Amniotic stem cell (primary cell): ENCODE measurements at places on chromosomes 5 and 9.

- DNase-seq = no peak
Measured at GRCh38 chr9:7342736-7343135, 456.8 kb downstream of the DMAC1 start.

DNA sequence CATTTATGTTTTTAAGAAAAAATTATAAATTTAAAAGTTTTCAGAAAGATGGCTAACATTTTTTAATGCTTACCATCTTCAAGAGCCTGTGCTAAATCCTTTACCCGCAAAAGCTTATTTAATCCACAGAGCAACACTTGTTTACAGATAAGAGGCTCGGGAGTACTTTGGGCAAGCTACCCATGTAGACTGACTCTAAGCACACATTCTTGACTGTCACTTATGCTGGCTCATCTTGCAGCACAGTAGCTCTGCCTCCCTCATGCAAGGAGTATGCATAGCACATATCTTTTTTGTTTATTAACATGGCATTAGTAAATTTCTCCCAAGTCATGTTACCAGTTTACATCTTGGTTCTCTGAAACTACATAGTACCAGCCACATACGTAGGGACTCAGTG, 14.7 kb downstream of the SH3RF2 start:
- no peak for DNase-seq

DNA sequence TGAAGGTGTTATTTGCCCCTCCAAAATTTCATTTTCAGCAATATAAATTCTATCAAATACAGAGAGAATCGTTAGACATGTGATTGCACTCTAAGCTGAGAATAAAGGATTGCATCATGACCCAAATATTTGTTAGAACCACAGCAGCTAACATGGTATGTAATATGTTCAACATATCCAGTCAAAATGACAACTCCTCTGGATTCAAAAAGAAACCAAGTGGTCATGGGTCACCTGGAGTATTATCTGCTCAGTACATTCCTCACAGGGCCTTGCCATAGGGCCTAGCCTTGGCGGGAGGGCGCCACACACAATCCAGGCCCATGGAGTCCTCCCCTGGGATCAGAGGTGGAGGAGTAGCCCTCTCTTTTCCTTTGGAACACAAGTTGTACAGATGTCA, 179.2 kb downstream of the HSD17B3 start:
- DNase-seq = no peak

DNA sequence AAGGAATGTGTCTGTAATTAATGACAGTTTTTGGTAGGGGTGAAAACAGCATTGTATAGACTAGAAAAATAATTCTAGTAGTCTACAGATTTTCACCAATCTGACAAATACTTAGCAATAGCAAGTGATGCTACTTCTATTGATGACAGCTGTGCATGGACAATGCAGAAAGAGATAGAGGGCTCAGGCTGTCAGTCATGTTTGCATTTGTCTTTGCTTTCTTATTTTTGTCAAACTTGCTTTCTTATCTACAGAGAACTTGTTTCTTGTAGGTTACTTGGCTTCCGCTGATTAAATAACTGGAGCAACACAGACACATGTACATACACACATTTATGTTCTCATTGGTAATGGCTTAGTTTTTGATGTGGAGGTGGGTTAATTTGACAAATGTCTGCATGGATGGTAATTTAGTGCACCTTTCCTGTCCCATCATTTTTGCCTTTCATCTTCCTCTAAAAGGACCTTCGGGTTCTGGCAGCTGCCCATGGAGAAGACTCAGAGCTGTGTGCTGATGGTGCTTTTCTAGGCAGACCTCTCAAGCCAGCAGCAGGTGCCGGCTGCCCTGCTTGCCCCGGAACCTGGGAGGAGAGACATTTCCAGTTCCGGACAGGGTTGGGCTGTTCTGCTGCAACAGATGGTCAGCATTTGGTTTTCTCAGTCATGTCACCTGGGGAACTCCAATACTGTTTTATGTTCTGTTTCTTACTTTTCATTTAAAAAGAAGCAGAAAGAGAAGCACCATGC, 28.8 kb downstream of the CAMK4 start:
- DNase-seq = no peak

DNA sequence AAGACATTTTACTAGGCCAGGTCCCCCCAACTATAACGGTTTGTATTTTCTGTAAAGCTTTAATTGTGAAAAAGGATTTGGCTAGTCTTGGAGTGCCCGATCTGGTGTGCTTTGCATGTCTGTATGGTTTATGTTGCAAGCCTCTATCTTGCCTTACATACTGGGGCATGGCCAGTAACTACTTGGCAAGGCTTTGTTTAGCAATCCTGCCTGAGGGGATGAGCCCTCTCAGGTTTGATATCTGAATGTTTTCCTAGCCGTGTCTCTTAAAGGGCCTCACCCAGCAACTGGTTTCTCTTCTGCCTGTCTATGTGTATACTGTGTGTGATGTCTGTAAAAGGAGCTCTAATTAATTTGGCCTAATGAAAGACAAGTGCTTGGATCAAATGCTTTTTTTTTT, 61.3 kb upstream of the SPINK5 start:
- DNase-seq = no peak

GRCh38 chr9:36731068-36731956, 158.6 kb downstream of the MELK start:
- no peak for DNase-seq

DNA sequence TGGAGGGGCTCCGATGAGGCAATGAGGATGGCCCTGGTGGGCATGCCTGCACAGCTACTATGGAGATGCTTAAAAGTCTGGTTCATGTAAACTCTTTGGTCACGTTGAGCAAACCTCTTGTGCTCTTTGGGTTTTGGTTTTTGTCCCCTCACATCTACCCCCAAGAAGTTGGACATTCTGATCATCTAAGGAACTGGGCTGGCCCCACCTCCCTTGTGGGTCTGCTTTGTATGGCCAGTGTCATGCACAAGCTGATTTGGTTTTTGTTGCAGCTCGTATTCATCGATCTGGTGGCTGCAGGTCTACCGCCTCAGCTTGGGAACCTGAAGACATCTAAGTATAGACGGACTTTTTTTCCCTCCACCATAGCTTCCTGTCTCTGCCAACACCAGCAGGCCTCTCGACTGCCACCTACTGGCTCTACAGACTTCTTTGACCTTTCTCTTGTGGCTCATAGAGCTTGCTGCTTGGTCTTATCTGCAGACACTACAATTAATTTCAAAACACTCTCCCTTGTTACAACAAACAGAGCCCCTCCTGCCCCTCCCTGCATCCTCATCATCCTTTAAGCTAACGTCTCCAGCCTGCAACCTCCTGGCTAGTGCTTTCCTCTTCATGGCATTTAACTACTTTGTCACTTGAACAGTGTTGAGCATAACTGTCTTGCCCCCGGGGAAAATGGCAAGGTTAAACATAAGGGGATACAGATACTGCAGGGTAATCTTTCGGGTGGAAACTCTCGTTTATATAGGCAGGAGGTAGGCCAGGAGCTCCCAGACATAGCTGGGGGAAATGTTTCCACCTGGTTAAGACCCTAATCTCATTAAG, 34.5 kb downstream of the TSTD2 start:
- DNase-seq = peak; percentile 37

DNA sequence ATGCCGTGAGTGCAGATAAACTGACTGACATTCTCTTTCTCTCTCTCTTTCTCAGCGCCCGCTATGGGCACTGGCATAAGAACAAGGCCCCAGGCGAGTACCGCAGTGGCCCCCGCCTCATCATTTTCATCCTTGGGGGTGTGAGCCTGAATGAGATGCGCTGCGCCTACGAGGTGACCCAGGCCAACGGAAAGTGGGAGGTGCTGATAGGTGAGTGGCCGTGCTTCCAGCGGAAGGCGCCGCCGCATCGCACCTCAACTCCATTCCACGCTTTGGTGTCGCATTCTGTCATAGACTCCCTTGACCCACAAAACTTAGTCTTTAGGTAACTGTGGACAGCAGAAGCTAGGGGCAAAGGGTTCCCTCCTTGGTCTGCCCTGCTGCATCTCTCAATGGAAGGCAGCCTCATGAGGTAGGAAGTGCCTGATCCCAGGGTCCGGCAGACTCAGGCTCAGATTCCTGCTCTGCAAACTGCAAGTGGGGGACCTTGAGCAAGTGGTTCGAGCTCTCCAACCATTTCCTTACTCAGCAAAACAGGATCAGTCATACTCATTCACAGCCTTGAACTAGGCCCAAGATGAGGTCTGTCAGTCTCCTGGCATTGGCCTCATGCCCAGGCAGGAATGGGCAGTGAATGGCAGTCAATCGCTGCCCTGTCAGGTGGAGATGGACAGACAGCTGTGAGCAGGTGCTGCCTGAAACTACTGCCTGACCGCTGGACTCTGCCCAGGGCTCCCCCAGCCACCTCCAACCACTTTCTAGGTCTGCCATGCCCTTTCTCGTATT, 24.2 kb upstream of the CFAP157 start:
- no peak for DNase-seq

DNA sequence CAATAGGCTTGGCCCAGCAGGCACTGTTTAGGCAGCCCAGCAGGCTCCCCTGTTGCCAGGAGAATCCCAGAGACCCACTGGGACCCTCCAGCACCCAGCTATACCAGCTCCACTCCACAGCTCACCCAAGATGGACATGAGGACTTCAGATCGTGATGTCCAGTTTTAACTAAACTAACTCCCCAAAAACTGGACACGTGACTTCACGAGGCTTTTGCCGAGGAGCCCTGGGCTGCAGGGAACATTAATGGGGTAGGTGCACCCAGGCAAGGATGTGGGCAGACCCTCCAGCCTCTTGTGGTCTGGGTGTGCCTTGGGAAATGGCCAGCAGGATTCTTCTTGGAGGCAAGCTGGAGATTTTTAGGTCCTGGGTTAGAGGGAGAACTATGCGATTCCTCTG, 8.9 kb upstream of the NKD2 start:
- no peak for DNase-seq

DNA sequence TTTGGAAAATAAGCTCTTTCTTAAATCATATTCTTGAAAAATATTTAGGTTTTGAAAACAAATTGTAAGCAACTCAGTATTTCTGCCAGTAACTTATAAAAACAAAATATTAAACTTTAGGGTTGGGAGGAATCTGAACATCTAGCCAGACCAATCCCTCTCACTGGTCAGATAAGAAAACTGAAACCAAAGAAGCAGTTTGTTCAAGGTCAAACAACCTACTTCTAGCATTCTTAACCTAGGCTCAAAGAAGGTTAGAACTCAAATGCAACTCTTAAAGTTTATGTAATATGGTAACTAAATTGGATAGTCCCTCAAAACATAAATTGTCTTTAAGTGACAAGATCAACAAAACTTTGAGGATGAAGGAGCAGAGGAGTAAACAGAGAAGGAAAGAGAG, 374.9 kb upstream of the TNC start:
- no peak for DNase-seq
